Activated CD4-positive, alpha-beta T cell treated with anti-CD3 and anti-CD28 coated beads for 48 hours (primary cell): ENCODE measurements at places on chromosomes 1 and 21.

DNA sequence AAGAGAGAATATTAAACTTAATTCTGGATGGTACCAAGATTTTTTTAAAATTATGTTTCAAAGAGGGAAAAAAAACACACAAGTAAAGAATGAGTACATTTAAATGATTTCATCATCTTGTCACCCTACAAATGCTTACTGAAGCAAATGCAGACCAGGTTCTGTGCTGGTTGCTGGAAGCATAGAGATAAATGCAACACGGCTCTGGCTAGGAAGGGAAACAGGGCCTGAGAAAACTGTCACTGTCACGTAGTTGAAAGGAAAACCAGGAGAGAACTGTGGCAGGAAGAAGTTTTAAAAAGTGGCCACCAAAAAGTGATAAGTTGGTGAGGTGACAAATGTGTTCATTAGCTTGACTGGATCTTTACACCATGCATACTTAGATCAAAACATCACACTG, 336.9 kb upstream of the NFIA start:
- DNase-seq = no peak

- no peak for DNase-seq
Observed at GRCh38 chr1:22609291-22609690, 27.1 kb upstream of the C1QA start.

GRCh38 chr1:28517649-28517999, 11.8 kb downstream of the RCC1 start:
- DNase-seq = no peak

GRCh38 chr1:157249326-157249725, 111.1 kb upstream of the ETV3 start:
- DNase-seq = peak; percentile 6

DNA sequence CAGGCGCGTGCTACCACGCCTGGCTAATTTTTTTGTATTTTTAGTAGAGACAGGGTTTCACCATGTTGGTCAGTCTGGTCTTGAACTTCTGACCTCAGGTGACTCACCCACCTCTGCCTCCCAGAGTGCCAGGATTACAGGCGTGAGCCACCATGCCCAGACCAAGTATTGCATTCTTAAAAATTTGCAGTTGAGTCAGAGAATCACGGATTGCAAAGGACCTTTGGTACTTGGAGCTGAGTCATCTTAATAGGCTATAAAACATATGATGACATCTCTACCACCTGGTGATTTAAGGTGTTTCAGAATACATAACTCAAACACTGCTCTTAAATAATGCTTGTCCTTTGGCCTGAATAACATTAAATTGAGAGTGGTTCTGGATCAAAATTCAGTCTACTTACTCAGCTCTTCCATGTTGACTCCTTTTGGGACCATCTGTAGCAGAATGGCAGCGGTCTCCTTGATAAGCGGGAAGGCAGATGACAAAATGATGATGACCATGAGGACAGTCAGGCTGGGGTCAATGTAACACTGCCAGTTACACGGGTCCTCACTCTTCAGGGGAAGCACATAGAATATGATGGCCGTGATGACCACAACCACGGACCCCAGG, 10.4 kb downstream of the SLC30A10 start:
- DNase-seq = no peak

DNA sequence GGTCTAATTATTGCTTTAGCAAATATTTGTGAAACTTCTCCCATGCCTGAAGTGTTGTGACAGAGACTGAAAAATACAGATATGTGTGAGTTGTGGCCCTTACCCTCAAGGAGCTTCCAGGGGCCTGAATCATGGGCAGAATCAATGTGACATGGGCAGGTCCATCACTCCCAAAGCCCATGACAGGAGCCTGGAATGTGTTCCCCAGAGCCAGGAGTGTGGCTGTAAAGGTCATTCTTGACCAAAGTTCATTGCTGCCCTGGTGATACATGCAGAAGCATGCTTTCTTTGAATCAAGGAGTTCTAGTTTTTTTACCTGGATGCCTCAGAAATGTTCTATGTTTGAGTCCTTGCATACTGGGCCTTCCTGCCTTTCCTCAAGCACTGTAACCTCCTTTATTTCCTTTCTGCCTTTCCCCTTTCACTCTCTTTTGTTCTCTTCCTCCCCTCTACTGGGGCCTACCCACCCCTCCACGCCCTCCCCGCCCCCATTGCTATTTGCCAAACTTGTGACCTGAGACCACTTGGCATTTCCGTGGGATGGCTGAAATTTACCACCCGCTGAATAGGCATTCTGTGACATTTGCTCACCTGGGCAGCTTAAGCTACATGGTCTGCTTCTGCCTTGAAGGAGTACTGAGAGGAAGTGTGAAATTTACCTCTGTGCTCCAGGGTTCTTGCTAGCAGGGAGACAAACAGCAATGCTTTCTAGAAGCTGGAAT, 19.7 kb downstream of the PBX1 start:
- no peak for DNase-seq
